ENCODE measurements at places on chromosomes 6 and 20.

- DNase-seq, result no peak
Measured at GRCh38 chr20:37449276-37449675, 71.8 kb upstream of the NNAT start.

GRCh38 chr20:18650224-18650623 is 62.4 kb downstream of the DTD1 start:
- no peak for DNase-seq

DNA sequence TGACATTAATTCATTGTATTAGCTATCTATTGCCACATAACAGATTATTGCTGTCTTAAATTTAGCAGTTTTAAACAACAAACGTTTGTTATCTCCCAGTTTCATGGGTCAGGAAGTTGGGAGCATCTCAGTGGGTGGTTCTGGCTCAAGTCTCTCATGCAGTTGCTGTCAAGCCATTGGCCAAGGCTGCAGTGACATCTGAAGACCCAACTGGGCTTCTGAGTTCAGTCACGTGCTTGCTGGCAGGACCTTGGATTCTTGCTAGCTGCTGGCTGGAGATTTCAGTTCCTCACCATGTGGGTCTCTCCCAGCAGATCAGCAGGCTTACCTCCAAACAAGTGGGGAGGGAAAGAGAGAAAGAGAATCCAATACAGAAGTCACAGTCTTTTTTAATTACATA is 152.6 kb upstream of the EXOC2 start:
- no peak for DNase-seq

DNA sequence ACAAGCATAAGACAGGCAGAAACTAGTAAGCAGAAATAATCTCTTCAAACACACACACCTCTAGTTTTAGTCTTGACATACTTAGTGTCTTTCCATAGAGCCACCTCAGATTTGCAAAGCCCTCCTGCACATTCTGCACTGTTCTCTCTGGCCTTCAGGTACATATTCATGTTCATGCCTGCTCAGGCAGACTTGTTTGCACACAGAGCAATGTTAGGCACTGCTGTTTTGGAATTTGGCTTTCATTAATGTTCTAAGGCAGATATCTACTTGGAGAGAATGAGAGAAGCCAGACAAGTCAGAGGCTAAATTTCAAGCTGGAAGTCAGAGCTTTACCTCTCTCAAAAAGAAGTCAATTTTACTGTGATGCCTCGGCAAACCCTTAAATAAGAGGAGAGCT is 21.3 kb upstream of the DST start:
- DNase-seq, result no peak

- no peak for DNase-seq
Measured at GRCh38 chr20:57734754-57735153, 24.9 kb upstream of the PMEPA1 start.

DNA sequence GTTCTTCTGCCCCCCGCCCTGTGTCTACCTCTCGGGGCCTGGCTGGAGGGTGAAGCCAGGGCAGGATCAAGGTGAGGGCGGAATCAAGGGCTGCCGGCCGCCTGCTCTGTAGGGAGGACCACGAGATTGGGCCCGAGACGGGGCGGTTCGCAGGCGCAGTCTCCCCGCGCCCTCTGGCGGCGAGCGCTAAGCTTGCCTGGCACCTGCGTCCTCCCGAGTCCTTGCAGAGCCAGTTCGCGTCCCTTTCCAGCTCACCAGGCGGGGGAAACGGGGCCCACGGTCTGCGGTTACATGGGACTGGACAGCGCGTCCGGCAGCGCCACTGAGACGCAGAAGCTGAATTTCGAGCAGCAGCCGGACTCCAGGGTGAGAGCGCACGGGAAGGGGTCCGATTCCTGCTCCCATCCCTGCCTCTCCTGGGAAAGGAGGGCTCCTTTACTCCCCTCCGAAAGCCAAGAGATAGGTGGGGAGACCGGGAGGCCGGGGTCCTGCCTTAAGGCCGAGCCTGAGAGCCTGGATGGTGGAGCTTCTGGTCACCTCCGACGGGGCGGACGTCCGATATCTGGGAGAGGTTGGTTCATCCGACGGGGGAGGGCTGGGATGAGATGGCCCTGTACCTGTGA is 3.6 kb upstream of the MATN4 start:
- DNase-seq, result peak; percentile 54

DNA sequence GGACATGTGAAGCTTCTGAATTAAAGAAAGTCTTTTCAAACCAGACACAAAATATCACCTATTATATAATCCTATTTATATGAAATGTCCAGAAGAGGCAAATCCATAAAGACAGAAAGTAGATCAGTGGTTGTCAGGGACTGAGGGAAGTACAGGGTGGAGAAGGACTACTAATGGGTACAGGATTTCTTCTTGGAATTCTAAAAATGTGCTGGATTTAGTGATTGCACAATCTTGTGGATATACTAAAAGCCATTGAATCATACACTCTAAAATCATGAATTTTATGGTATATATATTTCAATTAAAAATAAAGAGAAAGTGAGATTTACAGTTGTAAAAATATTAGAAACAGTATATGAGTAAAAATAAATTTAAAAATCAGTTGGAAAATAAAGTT is 18.7 kb upstream of the MC3R start:
- DNase-seq, result no peak

GRCh38 chr20:60862601-60863000 is 389.5 kb upstream of the CDH4 start:
- no peak for DNase-seq

DNA sequence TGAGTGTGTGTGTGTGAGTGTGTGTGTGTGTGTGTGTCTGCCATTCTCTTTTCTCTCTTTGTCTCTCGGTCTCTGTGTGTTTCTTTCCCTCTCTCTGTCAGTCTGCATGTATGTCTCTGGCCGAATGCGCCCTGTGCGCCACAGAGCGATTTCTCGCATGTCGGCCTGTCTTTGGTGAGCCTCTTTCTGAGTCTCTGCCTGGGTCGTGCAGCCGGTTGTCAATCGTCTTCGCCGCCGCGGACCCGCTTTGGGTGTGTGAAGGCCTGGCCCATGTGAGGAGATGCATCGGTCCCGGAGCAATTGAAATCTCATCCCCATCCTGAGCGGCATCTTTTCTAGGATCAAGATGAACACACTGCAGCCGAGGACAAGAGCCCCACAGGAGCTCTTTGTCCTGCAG is 1567.2 kb upstream of the DEFB115 start:
- DNase-seq, result no peak

DNA sequence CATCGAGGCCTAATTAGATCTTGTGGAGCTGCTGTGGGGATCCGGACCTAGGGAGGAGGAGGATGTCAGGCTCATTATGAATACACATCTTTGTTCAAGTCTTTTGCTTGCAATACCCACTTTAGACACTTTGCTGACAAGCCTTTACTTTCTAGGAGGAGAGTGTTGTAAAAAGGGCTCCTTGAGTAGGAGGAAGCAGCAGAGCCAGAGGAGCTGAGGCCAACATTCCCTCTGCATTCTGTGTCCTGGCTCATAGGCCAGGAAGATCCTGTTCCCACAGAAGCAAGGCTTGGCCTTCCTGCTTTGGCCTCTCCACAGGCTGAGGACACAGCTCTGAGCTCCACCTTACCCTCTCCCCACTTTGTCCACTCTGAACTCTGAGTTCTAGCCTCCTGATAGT is 67.1 kb downstream of the TPD52L1 start:
- no peak for DNase-seq

GRCh38 chr6:113304116-113304515 is 553.0 kb upstream of the MARCKS start:
- peak; percentile 90 for DNase-seq

DNA sequence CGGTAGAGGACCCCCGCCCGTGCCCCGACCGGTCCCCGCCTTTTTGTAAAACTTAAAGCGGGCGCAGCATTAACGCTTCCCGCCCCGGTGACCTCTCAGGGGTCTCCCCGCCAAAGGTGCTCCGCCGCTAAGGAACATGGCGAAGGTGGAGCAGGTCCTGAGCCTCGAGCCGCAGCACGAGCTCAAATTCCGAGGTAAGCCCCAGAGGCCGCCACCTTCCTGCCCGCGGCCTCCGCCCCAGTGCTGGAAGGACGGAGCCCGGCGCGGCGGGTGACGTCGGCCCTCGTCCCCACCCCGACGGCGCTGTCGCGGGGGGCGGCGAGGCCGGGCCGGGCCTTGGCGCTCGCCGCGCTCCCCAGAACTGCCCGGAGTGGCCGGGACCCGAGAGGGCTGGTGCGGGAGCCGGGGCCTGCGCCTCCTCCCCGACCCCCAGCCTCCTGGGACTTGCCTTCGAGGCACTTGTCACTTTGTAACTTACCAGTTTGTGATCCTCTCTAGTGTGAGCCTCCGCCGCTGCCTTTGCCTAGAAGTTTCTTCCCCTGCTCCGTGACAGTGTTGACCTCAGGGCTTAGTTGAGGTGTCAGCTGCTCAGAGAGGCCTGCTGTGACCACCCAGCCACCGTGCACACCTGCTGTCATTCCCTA is 417 bp downstream of the VAPB start:
- peak; percentile 49 for DNase-seq

DNA sequence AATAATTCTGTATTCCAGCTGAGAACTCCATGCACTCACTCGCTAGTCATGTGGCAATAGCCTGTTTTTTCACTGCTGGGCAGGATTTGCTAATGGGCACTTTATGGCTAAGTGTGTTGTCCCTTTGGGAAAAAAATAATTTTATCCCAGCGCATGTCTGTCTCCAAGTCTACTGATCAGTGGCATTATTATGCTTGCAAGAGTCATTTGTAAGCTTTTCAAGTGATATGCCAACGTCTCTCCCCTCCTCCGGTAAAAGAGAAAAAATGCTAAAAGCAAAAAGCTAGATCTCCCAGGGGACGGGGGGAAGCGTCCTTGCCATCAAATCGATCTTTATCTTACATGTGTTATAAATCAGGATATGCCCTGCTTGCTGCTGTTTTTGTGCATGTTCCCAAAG is 407.7 kb downstream of the CDH26 start:
- no peak for DNase-seq

DNA sequence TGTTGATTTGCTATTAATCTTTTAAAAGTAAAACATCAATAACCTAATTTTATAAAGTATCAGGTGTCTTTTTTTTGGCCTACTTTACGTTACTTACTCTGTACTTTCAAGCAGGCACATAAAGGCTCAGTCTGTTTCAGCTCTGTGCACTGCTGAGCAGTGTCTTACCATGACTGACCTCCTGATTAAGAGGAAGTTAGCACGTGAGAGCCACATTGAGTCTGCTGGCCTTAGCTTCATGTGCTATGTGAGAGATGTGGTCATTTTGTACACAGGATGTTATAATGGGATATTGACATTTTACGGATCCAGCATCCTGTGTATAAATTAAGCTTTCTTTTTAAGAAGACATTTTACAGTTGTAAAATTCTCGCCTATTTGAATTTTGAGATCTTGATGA is 31.9 kb downstream of the ARID1B start:
- DNase-seq, result no peak

DNA sequence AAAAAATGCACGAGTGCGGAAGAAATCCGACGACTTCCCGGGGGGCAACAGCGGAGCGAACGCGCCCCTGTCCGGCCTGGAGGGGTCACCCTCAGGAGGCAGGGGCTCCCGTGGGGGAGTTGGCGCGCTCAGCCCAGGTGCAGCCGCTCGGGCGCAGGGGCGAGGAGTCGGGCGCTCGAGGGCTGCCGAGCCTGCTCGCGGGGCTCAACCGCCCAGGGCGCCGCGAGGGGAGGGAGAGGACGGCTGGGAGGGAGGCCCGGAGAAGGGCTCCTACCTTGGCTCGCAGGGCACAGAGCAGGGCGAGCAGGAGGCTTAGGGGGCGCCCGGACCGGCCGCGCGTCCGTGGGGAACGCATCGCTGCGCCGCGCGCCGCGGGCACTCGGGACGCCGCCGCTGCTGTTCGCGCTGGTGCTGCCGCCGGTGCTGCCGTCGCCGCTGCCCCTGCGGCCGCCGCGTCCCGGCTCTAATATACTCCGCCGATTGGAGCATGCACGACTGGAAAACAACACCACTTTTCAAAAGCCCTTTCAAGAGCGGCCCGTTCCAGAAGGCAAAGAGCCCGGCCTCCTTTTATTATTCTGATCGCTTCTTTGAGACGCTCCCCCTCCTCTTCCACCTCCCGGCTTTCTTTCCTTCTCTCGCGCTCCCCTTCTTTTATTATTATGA is 490 bp downstream of the JAG1 start:
- no peak for DNase-seq

DNA sequence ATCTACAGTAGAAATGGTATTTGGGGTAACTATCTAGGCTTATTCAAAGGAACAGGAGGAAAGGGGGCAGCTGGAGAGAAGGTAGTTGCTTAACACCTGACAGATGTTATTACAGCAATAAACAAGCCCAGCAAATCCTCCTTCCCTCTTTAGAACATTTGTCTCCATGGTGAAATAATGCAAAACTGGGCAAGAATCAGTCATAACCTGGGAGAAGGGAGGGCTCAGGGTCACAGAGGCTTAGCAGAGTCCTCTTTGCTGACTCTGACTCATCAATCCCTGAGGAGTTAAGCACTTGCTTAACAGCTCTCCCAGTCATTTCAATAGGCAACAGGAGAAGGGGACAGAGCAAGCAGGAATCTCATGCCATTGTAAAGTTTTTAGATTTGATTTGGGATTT is 230.3 kb downstream of the IBTK start:
- DNase-seq, result peak; percentile 92

- peak; percentile 29 for DNase-seq
Measured at GRCh38 chr6:137661601-137662000, 167.4 kb upstream of the OLIG3 start.

GRCh38 chr6:99032396-99032795 is 84.7 kb upstream of the FBXL4 start:
- no peak for DNase-seq

GRCh38 chr20:63978319-63979228 is 868 bp downstream of the SAMD10 start:
- peak; percentile 37 for DNase-seq

DNA sequence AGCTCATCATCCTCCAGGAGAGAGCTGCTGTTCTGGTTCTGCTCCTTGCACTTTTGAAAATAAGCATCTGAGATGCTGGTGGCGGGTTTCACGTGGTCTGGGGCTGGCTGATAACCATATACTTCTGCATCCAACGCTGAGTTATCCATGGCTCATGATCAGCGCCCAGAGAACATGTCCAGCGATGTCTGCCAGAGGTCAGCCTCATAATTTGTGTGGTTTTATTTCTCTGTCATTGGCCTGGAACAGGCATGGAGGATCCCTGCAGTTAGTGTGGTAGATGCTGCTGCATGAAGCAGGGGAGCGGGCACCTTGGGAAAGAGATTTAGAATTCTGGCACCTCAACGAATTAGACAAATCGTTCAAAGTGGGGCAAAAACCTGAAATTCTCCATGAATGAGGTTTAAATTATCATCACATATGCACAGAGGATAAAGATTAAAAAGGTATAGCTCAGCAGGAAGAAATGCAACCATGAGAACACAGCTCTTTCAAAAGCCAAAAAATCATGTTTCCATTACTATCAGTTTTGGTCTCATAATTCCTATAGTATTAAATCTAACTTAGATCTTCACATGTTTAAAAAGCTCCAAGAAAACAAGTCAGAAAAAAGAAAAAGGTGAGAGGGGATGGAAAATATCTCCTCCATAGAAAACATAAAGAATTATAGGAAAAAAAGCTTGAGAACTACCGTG is 157.2 kb downstream of the SOD2 start:
- no peak for DNase-seq

GRCh38 chr6:155014137-155014536 is 19.0 kb downstream of the TIAM2 start:
- no peak for DNase-seq

Data from fibroblast of skin of back (primary cell).